ENCODE measurements at places on chromosomes 12 and 14.

DNA sequence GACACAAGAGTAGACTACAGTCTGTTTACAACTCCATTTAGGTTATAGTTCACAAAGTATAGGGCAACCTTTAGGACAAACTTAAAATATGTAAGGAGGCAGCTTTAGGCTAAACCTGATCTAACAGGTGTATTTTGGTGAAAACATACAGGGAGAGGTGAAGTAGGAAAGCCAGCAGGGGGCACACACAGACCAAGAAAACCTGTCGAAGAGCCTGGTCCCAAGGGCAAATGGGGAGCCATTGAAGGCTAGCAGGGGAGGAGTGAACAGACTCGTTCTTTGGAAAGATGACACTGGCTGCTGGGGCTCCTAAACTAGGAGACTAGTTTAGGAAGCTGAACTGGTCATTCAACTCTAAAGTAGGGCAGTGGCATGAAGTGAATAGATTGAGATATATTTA, 138.8 kb upstream of the WSCD2 start:
- DNase-seq, result peak; percentile 66

DNA sequence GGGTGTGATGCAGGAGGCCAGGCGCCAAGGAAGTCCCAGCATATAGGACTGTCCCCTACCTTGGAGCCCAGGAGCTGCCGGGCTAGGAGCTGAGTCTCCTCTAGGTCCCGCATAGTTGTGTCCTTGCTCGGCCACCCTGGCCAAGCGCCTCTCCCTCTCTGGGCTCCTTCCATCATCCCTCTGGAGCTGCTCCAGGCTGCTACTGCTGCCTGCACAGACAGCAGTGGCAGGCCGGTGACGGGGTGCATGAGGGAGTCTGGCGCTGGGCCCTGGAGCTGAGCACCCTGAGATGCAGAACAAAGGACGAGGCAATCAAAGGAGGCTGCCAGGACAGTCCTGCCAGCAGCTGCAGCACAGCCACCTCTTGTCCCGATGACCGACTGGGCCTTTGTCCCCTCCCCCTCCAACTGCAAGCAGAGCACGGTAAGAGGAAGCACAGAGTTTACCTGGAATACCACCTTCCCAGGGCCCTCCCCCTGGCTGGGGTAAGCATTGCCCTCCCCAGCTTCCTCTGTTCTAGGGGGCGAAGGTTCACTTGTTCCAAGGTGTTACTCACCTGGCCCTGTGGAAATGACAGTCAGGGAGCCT, 10.4 kb downstream of the DTX1 start:
- no peak for DNase-seq

GRCh38 chr14:75427126-75427481, 718 bp upstream of the JDP2 start:
- no peak for DNase-seq

GRCh38 chr12:15782667-15783066, 6.5 kb downstream of the EPS8 start:
- DNase-seq, result no peak

GRCh38 chr12:59282999-59283398, 312.8 kb upstream of the SLC16A7 start:
- no peak for DNase-seq

DNA sequence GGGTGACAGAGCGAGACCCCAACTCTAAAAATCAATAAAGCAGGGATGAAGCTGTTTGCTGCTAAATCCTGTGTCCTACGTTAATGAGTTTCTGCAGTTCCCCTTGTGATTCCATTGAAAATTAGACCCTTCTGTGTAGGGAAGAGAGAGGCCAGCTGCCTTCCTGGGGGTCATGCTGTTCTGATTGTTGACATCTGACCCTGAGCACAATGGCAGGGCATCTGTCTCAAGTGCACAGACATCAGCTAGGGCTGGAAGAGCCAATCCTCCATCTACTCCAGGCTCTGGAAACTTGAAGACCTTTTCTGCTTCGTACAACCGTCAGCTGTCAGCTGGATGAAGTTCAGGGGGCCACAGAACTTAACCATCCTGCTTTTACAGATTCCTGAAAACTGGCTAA, 10.1 kb downstream of the FBXL14 start:
- DNase-seq, result no peak

GRCh38 chr14:96165493-96166436, 38.9 kb upstream of the BDKRB2 start:
- DNase-seq, result no peak

DNA sequence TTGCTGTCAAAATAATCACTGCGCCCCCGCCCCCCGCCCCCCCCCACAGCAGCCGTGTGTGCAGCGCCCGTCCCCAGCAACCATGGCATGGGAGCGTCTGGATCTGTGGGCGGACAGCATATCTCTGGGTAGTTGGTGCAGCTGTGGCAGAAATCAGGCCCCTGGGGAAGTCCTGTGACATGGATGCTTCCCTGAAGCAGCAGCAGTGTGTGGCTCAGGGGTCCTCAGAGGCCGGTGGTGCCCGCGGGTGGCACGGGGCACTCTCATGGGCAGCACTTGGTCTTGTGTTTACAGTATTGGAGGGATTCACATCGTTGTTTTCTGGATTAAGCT, 19.2 kb downstream of the XRCC3 start:
- no peak for DNase-seq

DNA sequence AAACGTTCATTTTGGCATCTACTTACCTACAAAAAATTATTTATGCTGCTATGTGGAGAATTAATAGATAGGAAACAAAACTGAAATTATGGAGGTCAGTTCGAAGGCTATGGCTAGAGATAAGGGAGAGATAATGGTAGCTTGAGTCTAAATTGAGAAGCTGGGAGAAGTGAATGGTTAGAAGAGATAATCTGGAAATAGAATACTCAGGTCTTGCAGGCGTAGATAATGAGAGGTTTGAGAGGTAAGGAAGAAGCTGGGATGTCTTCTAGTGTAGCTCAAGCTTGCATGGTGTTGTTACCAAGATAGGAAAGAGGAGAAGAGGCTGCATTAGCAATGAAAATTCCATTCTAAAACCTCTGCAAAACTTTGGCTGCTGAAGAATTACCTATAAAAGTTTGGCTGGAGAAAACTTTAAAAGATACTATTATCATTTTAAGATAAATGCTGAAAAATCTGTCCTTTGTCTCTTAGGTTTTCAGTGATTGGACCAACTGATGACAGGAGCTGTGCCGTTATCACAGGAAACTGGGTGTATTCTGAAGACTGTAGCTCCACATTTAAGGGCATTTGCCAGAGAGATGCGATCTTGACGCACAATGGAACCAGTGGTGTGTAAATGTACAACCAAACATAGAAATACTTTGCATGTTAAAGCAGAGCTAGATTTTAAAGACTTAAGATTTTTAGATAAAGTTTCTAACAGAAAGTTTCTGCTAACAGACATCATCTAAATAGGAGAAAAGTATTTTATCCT, 14.1 kb downstream of the KLRF2 start:
- no peak for DNase-seq

GRCh38 chr14:79265366-79265946, 945.8 kb downstream of the DIO2 start:
- no peak for DNase-seq

- no peak for DNase-seq
Observed at GRCh38 chr12:7433276-7433822, 10.6 kb downstream of the CD163L1 start.

DNA sequence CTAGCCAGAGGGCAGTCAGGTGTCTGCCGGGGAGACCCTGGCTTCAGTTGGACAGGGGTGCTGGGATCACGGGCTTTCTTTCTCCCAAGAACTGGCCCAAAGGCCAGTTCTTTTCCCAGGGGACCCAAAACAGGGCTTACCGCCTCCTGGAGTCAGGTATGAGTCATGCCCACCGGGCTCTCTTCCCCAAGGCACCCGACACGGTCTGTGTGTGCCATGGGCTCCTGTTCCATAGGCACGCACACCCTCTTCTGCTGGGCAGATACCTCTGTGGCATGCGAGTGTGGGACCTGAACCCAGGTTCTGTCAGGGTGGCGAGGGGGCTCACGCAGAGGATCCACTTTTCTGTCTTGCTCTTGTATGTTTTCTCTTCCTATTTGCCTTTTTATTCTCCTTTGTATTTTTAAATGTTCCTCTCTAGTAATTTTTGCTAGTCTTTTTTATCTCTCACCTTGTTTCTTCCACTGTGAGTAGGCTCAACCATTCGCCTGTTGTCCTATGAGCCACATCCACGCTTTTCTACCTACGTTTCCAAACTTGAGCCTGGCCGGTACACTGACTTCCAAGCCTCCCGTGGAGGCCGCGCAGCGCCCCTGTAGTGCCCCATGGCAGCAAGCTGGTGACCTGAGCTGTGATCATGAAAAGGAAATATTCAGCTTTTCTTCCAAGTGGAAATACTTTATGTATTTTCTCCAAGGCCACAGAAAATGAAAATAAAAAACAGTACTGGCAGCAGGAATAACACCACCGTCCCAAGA, 362.2 kb downstream of the CACNA1C start:
- DNase-seq, result no peak

DNA sequence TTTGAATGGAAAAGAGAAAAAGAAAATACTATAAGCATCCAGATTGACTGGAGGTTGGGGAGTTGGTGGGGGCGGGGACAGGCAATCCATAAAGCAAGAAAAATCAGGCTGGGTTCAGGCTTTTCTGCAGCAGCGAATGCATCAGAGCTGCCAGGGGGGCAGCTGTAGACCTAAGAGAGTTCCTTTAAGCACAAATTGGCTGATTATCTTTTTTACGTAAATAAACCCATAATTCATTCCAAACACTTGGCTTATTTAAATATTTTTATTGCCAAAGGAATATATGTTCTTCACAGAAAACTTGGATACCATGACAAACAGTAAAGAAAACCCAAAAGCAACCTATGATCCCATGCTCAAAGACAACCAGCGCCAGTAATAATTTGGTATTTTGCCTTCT, 10.2 kb downstream of the BDKRB2 start:
- no peak for DNase-seq

GRCh38 chr12:80490329-80490728, 46.3 kb downstream of the PTPRQ start:
- no peak for DNase-seq

DNA sequence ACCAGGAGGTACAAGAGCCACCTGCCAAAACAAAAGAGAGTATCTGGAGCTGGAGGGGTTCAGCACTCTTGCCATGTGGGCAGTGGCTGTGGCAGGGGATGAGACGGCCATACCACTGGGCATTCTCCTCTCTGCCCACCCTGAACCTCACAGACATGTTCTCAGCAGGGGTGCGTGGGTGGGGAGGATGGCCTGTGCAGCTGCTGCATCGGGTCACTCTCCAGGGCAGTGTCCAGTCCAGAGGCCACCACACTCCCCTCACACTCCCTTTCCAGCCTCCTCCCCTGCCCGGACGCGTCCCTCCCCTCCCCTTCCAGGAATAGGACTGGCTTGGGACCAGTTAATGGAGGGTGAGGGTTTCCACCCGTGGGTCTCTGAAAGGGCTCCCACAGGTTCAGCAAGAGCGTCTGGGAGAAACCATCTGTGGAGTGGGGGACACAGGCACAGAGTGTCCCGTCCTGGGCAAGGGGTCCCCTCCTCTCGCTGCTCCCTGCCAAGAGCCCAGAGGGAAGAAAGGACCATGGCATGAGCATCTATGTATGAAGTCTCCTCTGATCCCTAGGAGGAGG, 501 bp downstream of the C1R start:
- no peak for DNase-seq

DNA sequence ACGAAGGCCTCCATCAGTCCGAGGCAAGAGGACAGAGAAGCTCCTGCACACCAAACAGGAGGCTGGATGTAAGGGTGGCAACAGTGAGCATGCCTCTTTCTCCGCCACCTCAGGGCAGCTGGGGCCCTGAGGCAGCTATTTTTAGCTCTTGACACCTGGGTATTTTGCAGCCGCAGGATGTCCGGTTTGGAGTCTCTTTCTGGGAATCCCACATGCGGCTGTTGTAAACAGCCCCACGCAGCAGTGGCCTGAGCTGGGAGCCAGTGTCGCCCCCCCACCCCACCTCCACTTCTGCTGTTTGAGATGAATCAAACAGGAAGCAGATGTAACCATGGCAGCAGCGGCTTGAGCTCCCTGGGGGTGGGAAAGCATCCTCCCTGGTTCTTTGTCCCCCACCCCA, 11.7 kb downstream of the HDAC7 start:
- DNase-seq, result no peak

GRCh38 chr12:127389923-127390322, 877.0 kb upstream of the TMEM132C start:
- no peak for DNase-seq

- no peak for DNase-seq
Observed at GRCh38 chr14:67225523-67225922, 15.7 kb upstream of the PALS1 start.

GRCh38 chr14:64510825-64511671, 6.5 kb downstream of the ZBTB1 start:
- DNase-seq, result peak; percentile 59

- DNase-seq, result no peak
Observed at GRCh38 chr12:495466-495865, 35.7 kb downstream of the B4GALNT3 start.

GRCh38 chr14:70009961-70010360, 130.7 kb downstream of the SMOC1 start:
- no peak for DNase-seq

- no peak for DNase-seq
Observed at GRCh38 chr12:123896767-123897166, 75.9 kb downstream of the CCDC92 start.

- no peak for DNase-seq
Observed at GRCh38 chr14:55092341-55092740, 36.7 kb upstream of the LGALS3 start.

DNA sequence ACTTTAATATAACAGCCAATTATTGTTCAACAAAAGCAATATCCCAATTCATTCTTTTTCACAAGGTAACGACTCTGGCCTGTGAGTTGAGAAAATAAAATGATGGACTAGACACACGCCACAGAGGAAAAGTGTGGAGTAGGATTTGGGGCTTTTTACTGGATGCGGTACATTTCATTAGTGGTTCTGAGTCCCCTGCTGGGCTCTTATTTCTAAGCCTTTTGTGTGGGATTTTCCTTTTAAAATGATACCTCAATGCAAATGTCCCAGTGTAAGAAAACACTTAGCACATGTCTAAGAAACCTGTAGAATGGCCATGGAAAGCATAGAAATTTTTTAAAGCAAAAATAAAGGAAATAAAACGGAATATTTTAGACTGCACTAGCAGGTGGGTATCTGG, 73.4 kb downstream of the C12orf42 start:
- no peak for DNase-seq

- no peak for DNase-seq
Observed at GRCh38 chr14:74568911-74569310, 43.1 kb downstream of the LTBP2 start.

- no peak for DNase-seq
Observed at GRCh38 chr12:44930972-44931600, 55.0 kb upstream of the NELL2 start.

GRCh38 chr14:21748869-21749303, 75.3 kb upstream of the OR4E1 start:
- peak; percentile 67 for DNase-seq

- no peak for DNase-seq
Observed at GRCh38 chr14:68792678-68792978, 239 bp downstream of the ZFP36L1 start.

GRCh38 chr12:42583016-42583415, 6.5 kb downstream of the PRICKLE1 start:
- no peak for DNase-seq

Data from endothelial cell (in vitro differentiated cells).